ENCODE measurements at places on chromosomes 1 and 21.

DNA sequence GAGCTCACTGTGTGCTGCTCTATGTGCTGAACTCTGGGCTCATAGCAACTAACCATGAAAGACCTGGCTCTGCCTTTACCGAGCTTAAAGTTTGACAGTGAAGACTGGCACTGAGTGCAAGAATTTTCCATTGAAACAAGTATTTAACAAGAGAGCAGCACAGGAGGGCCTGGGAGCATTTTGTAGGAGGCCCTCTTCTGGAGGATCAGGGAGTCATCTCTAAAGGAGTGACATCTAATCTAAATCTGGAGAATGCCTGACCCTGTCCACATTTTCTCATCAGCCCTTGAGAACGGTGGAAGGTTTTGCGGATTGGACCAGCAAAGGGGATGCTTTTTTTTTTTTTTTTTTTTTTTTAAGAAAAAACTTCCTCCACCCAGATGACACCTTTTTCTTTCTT, 150.8 kb downstream of the ROR1 start:
- no peak for DNase-seq

DNA sequence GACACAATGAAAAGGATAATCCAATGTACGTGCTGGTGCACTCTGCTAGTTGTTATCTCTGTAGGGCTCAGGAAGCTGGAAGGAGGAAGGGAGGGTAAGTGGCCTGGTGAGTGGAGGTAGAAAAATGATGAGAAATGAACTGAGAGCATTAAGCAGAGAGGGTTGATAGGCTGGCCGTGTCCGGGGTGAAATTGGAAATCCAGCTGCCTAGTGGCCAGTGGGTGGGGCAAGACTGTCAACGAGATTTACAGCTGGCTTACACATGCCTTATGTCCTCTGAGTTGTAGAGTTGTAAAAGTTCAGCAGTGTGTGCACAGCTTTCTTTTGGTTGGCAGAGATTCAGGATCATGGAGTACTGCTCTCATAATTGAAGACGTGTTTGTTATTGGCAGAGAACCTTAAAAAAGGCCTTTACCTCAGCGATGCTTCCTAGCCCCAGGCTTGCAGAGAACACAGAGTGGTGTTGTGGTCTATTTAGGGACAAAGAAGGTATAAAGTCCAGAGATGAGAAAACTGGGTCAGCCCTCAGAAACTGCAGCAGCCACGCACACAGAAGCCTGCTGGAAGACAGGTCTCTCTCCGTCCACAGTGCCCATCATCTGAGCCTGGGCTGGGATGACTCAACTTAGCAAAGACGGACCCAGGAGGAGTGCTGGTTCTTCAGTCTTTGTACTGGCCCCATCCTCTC, 132.4 kb downstream of the EDEM3 start:
- DNase-seq: no peak

GRCh38 chr21:41497008-41497407, 10.9 kb downstream of the TMPRSS2 start:
- DNase-seq: no peak

- DNase-seq: peak; percentile 99
These were observed 71.1 kb upstream of the ERRFI1 start for GRCh38 chr1:8097077-8097799.

DNA sequence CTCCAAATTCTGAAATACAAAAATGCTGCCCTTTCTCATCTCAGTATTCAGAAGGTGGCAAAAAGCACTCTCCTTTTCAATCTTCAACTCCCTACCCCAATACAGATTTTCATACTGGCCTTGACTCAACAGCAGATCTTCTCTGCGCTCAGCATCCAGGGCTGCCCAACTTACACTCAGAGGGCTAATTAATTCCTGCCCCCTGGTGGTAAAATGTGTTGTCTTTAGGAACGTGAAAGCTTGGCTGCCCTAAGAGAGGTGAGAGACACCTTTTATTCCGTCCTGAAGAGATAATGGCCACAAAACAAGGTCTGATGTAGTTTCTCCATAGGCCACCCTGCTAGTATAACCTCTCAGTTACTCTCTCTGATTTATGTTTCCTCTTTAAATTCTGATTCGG, 25.0 kb downstream of the KRTAP24-1 start:
- no peak for DNase-seq

- DNase-seq: no peak
These were observed 17.3 kb upstream of the ADARB1 start for GRCh38 chr21:45056917-45057560.

DNA sequence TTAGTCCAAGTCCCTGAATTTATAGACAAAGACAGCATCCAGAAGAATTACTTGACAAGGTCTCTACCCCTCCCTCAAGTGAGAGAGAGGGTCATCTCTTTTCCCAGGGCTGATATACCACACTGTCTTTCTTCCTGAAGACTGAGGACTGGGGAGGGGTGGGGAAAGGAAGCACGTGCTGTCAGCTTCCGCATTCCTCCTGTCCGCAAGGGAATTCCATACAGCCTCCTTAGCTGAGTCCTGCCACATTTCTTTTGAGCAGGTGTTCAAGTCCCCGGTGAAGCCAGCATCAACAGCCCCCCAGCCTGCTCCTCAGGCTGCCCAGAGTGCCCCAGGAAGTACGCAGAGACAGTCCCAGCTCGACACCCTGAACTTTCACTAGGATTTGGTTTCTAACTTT, 34.2 kb downstream of the PCAT6 start:
- no peak for DNase-seq

DNA sequence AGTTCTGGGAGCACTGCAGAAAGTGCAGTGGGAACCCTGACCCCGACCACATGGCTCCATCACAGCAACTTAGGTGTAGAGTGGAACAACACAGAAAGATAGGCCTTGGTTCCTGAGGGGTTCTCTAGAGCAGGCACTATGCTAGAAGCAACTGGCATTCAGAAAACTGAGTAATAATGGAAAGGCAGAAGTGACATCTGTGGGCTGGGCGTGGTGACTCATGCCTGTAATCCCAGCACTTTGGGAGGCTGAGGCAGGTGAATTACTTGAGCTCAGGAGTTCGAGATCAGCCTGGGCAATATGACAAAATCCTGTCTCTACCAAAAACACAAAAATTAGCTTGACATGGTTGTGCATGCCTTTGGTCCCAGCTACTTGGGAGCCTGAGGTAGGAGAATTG, 5.3 kb downstream of the MRPS15 start:
- DNase-seq: no peak

GRCh38 chr1:182699393-182700350, 15.3 kb upstream of the RGS8 start:
- peak; percentile 95 for DNase-seq

DNA sequence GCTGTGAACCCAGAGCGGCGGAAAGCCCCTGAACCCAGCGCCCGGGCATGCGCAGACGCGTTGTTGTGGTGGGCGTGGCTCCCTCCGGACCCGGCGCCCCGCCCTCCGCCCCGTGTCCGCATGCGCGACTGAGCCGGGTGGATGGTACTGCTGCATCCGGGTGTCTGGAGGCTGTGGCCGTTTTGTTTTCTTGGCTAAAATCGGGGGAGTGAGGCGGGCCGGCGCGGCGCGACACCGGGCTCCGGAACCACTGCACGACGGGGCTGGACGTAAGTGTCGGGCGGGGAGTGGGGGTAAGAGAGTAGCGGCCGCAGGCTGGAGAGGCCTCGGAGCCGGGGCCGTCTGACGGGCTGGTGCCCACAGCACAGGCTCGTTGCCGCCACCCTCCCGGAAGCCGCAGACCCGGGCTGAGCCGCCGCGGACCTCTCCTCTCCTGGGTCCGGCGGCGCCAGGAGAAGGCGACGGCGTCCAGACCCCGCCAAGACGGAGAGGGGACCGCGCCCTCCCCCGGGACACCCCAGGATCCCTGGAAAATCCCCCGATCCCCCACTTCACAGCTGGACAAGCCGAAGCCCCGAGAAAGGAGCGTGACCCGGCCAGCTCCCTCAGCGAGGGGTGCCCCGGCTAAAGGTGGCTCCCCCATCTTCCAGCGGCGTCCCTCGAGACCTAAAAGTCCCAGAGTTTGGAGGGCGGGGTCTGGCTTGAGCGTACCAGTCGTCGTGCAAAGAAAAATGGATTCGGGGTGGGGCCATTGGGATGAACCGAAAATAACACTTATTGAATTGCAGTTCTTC, at the start of gene TMEM50A:
TMEM50A (plus strand) TSS at position 147 of the 794 bp plus-strand sequence. CDS start 2,153 bp downstream, outside the sequence.
- peak; percentile 70 for DNase-seq
